NCI-H1092 (cell line): ENCODE measurements at places on chromosomes 6 and 20.

DNA sequence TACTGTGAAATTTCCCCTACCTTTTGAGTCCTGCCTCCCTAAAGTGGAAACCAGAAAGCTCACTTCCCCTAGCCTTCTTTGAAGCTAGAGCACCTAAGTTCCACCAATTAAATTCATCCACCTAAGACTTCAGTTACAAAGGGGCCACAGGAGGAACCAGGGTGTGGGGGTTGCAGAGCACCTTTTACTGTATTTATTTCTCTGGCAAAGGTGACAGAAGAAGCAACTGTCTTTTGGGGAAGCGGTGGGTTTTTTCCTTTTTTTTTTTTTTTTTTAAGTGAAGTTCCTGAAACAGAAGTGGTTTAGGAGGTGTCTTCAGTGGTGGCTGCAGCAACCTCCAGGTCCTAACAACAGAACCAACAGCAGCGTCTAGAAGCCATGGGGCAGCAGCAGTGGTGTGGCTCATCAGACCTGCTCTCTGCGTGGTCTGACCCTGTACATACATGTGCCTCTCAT, 13.1 kb downstream of the PSMB9 start:
- DNase-seq: no peak

GRCh38 chr6:44211284-44211683, 5.4 kb upstream of the MYMX start:
- no peak for DNase-seq

DNA sequence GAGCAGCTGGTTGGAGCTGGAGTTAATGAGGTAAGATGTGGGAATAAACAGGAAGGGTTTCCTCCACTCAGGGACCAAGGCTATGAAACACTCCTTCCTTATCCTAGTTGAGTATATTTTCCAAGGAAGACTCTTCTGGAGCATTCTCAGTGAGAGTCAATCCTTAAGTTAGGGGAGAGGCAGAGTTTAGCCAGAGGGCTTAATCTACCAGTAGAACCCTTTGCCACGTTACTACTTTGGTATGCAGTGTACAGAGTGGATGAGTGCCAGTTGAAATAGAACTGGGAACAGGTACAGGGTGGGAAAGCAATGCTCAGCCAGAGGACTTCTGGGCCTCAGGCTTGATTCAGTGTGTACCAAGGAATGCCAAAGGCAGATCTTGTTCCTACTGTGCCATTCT, 114.3 kb downstream of the UBE3D start:
- DNase-seq: no peak

- DNase-seq: no peak
These were observed 4.3 kb upstream of the SGK1 start for GRCh38 chr6:134322216-134322615.

- no peak for DNase-seq
These were observed 68.1 kb downstream of the PLCB4 start for GRCh38 chr20:9137001-9137400.

DNA sequence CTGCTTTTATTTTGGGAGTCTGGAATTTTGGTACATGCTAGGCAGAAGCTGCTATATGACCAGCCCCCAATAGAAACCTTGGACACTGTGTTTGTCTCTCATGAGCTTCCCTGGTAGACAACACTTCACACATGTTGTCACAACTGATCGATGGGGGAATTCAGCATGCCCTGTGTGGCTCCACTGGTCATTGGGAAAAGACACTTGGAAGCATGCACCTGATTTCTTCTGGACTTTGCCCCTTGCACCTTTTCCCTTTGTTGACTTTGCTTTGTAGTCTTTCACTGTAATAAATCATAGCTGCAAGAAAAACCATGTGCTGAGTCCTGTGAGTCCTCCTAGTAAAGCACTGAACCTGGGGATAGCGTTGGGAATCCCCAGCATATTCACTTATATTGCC, 7.9 kb upstream of the WFDC10A start:
- DNase-seq: no peak

DNA sequence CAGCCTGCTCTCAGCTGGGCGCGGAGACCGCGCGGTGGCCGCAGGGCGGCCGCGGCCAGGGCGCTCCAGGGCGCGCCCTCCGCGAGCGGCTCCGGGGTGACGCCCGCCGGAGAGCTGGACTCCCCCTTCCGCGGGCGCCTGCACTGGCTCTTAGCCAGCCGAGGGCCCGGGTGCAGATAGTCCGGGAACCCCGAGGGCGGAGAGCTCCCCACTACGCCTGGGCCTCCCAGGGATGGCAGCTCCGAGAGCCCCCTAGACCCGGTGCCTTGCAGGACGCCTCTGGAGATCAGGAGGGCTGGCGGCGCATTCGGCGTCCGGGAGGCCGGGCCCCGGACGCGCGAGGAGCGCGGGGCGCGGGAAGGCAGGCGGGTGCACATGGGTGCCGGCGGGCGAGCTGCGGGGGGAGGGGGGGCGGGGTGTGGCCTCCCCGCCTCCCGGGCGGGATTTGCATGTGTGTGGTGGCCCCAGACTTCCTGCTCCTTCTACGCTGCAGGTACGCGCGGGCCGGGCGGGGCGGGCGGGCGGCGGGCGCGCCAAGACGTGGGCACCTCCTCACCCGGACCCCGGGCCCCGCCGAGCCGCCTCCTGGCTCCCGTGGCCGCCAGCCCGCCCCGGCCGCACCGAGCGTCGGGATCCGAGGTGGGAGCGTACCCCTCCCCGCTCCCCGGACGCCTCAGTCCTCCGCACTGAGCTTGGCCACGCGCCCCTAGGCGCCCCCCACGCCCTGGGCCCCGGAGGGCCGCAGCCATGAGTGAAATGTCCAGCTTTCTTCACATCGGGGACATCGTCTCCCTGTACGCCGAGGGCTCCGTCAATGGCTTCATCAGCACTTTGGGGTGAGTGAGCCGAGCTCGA, at the start of gene ITPR3:
ITPR3 (plus strand) TSS at position 467 of the 855 bp plus-strand sequence; CDS start at position 748, 281 bp downstream.
- no peak for DNase-seq

- DNase-seq: no peak
These were observed 92.4 kb downstream of the PRND start for GRCh38 chr20:4813863-4814695.

DNA sequence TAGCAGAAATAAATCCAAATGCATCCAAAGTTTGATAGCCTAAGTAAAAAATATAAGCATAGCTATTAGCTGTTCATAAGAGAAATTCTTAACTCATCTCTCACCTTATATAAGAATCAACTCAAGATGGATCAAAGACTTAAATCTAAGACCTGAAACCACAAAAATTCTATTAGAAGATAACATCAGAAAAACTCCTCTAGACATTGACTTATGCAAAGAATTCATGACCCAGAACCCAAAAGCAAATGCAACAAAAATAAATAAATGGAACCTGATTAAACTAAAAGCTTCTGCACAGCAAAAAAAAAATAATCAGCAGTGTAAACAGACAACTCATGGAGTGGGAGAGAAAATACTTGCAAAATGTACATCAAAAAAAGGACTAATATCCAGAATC, 184.3 kb downstream of the TFAP2A start:
- DNase-seq: no peak

GRCh38 chr20:5557123-5557522, 193.1 kb upstream of the SHLD1 start:
- no peak for DNase-seq

DNA sequence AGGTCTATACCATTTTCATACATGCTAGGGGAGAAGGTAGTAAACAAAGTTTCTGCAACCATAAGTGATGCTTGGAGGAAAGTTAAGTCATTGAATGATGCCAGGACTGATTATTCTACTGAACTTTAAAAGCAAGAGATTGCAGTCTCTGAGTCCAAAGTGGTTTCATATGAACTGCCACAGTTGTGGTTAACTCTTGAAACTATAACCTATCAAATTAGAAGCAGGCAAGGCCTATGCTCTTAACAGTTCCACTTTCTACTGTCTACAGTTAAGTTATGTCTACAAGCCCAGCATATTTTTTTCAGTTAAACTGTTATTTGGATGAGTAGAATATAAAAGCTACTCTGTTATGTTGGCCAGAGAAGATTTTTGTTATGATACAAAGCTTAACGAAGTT, 326.5 kb upstream of the RUNX2 start:
- no peak for DNase-seq

- DNase-seq: no peak
These were observed 1.8 kb downstream of the PDRG1 start for GRCh38 chr20:31949877-31950646.

- DNase-seq: no peak
These were observed 132.8 kb downstream of the TAF4 start for GRCh38 chr20:61932711-61933480.

DNA sequence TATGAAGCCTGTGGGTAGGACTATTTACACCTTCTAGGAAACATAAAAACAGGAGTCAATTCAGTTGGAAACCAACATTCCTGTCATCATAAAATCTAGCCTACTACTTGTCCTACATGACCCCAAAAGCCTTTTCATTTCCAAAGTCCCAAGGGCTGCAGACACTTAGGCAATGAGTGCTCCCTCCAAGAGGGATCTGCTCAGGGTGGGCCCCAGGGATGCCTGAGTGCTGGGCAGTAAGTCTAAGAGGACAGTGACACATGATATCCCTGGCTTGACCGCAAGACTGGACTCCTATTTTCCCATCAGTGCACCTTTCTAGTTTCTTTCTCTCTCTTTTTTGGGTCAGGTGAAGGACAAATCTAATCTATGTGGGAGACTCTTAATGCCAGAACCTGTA, 1101.3 kb downstream of the GRIK2 start:
- no peak for DNase-seq

DNA sequence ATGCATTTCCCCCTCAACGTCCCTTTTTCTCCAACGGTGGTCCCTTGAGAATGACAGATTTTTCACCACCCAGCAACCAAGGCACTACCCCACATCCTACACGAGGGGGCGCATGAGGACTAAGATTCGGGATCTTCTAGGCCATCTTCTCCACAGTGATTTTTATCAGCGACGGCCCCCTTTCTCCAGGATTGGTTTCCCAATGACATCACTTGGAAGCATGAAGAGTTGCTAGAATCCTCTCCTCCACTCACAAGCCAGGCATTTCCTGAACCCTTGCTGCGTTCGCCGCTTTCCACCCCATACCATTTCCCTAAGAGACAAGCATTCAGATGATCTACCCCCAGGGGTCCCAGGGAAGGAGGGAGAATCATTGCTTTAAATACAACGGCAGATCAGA, 252.0 kb downstream of the HIVEP2 start:
- peak; percentile 21 for DNase-seq

DNA sequence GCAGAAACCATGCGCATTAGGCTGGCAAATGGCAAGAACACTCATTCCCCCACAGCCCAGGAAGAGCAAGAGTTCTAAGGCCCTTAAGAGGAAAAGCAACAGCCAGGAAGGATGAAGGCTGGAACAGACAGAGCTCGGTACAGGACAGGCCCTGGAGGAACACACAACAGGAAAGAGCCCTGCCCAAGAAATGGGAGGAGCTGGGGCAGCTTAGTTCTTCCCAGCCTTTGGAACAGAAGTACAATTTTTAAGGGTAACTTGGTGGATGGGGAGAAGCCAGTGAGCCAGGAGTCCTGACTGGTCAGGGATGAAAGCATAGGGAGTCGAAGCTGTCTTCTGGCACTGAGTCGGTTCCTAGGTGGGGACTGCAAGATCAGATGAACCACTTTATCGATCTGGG, 32.4 kb downstream of the OR2B2 start:
- no peak for DNase-seq

DNA sequence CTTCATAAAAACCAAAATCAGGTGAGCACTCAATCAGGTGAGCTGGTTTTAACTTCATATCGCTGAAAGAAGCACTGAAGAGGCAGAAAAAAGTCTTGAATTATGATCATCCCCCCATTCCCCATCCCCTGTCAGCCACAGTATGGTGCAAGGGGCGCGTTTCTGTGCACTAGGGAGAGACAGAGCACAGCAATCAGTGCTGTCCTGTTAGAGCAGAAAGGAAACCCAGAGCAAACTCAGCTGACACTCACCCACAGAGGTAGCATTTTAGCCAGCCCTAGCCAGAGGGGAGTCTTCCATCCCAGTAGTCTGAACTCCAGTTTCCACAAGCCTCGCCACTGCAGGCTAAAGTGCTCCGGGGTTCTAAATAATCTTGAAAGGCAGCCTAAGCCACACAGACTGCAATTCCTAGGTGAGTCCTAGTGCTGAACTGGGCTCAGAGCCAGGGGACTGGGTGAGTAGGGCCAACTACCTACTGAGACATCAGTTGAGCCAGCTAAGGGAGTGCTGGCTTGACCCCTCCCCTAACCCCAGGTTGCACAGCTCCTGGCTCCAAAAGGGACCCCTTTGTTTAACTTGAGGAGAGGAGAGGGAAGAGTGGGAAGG, 1352.6 kb upstream of the GJE1 start:
- no peak for DNase-seq

DNA sequence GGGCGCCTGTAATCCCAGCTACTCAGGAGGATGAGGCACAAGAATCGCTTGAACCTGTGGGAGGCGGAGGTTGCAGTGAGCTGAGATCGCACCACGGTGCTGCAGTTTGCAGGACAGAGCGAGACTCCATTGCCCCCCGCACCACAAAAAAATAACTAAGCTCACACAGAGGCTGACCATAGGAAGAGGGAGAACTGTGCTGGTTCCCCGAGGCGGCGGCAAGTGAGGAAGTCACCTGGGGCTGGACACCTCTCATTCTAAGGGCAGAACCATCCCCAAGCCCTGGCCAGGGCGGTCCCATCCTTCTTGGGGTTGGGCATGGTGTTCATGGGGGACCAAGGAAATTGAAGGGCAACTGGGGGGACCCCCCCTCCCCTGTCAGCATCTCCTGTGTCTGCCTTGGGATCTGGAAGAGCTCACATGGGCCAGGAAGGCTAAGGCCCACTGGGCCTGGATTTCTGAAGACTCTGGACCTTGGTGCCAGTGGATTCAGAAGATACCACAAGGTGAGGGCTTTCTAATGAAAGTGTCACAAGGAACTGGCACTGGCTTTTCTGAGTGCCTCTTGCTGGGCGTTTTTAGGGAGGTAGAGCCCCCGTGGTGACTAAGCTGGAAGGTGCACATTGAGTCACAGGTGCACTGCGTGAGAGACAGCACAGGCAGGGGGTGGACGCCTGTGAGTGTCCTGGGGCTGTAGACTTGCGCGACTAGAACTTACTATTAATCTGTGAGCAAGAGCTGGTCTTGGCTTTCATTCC, 11.5 kb downstream of the IRF4 start:
- no peak for DNase-seq

- DNase-seq: no peak
These were observed 80.7 kb downstream of the C6orf52 start for GRCh38 chr6:10613723-10614122.

DNA sequence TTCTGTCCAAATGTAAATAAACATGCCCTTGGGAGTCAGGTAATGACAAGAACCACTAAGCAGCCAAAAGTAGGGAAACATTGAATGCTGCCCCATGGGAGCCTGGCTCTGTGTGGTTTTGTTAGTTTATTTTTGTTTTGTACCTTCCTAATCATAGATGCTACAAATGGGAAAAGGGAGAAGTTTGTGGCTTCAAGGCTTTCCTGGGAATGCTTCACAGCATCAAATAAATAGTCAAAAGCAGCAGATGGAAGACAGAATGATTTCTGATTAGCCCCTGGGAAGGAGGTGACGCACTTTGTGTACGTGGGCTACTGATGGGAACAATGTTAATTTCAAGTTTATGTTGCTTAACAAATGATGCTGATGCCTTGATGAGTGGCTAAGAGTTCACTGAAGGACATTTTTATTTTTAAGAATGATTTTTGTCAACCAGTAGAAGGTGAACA, 532.7 kb downstream of the BCKDHB start:
- no peak for DNase-seq
